ENCODE measurements at places on chromosomes 6 and 20.

DNA sequence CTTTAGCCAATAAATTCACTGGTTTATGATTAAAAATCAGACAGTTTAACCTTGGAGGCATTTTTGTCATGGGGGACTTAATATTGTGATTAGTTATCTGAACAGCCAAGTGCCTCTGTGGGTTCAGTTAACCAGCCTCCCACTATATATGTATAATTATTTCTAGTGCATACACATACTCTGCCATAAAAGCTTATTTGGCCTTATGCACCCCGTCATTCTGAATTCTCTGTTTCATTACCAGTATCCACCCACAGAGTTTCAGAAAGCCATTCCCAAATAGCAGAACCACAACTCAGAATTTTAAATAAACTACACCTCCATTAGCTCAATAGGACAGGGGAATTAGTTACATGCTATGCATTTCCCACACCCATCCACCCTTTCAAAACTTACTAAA lies 279.7 kb downstream of the ZFAND3 start:
- H3K4me3 ChIP-seq = no peak overlapping the region
- DNase-seq = no peak
- H3K27ac ChIP-seq = no peak overlapping the region
- H3K36me3 ChIP-seq = no peaks in the 10 kb centered on the region

- no peaks in the 10 kb centered on the region for H3K4me1 ChIP-seq
- peaks cover 15% of the 10 kb centered on the region for H3K27me3 ChIP-seq
- no peak overlapping the region for H3K27ac ChIP-seq
- H3K36me3 ChIP-seq = no peaks in the 10 kb centered on the region
Observed at GRCh38 chr20:43432498-43432897, 25.2 kb upstream of the SRSF6 start.

GRCh38 chr6:145848541-145848940 lies 33.9 kb upstream of the FBXO30 start:
- no peaks in the 10 kb centered on the region for H3K27me3 ChIP-seq
- H3K27ac ChIP-seq = no peak overlapping the region
- DNase-seq = no peak
- no peaks in the 10 kb centered on the region for H3K4me1 ChIP-seq
- H3K36me3 ChIP-seq = no peaks in the 10 kb centered on the region
- no peak overlapping the region for H3K4me3 ChIP-seq

GRCh38 chr20:58573986-58574385 lies 58.8 kb upstream of the APCDD1L start:
- H3K4me1 ChIP-seq = no peaks in the 10 kb centered on the region
- H3K27me3 ChIP-seq = peaks cover 33% of the 10 kb centered on the region
- no peak for DNase-seq
- no peaks in the 10 kb centered on the region for H3K36me3 ChIP-seq
- H3K4me3 ChIP-seq = no peak overlapping the region

- no peak for DNase-seq
- H3K4me1 ChIP-seq = no peaks in the 10 kb centered on the region
- peaks cover 42% of the 10 kb centered on the region for H3K36me3 ChIP-seq
- H3K27me3 ChIP-seq = no peaks in the 10 kb centered on the region
- no peak overlapping the region for H3K27ac ChIP-seq
Observed at GRCh38 chr20:32165836-32166545, 41.6 kb downstream of the PLAGL2 start.

- no peaks in the 10 kb centered on the region for H3K4me1 ChIP-seq
- DNase-seq = no peak
Observed at GRCh38 chr20:25437153-25437581, 29.7 kb downstream of the GINS1 start.

DNA sequence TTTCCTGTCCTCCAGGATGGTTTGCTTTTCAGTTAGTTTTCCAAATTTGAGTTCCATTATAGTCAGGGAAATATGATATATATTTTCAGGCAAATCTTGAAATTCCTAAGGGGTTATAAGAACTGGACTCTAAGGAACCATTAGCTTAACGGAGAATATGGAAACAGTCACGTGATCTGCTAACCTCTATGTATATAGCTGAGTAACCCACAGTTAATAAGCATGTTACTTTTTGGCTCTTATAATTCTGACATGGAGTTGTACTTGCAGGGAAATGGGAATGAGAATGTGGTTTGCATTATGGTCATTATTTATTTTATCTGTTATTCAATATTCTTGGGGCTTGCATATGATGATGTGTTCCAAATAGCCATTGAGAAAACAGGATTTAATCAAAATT lies 23.3 kb downstream of the SOBP start:
- DNase-seq = no peak
- no peaks in the 10 kb centered on the region for H3K4me1 ChIP-seq
- H3K27me3 ChIP-seq = peaks cover 3% of the 10 kb centered on the region
- H3K27ac ChIP-seq = no peak overlapping the region
- H3K4me3 ChIP-seq = no peak overlapping the region

DNA sequence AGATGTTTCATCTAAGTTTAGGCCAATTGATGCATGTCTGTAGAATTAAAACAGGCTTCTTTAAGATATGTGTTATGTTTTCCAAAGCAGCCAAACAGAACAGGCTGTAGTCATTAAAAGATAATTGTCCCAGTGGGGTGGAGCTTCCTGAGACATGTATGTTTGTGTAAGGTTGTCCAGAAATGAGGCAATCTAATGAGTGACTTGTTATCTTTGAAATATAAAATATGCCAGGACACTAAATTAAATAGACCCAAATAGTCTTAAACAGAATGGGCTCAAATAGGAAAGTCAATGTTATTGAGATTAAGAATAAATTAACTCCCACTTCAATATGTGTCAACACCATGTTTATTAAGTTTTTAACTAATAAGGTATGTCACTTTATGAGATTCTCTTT lies 204.7 kb upstream of the RNF217 start:
- no peaks in the 10 kb centered on the region for H3K36me3 ChIP-seq
- no peak for DNase-seq

- no peak overlapping the region for H3K4me3 ChIP-seq
- peaks cover 4% of the 10 kb centered on the region for H3K4me1 ChIP-seq
- H3K27ac ChIP-seq = no peak overlapping the region
Observed at GRCh38 chr6:87902383-87902782, 145.3 kb upstream of the SPACA1 start.

- H3K36me3 ChIP-seq = no peaks in the 10 kb centered on the region
- H3K4me3 ChIP-seq = no peak overlapping the region
- H3K27ac ChIP-seq = no peak overlapping the region
Observed at GRCh38 chr6:89037141-89037900, 43.2 kb upstream of the PNRC1 start.

DNA sequence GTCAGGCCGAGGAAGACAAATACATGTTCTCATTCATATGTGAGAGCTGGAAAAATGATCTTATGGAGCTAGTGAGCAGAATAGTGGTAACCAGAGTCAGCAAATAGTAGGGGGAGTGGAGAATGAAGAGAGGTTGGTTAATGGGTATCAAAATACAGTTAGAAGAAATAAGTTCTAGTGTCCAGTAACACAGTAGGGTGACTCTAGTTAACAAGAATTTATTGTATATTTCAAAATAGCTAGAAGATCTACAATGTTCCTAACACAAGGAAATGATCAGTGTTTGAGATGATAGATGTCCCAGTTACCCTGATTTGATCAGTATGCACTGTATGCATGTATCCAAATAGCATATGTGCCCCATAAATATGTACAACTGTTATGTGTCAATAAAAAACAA lies 128.4 kb downstream of the BCKDHB start:
- H3K4me3 ChIP-seq = no peak overlapping the region
- no peaks in the 10 kb centered on the region for H3K27me3 ChIP-seq
- H3K4me1 ChIP-seq = no peaks in the 10 kb centered on the region
- no peak for DNase-seq
- H3K27ac ChIP-seq = no peak overlapping the region
- H3K36me3 ChIP-seq = no peaks in the 10 kb centered on the region
